ENCODE measurements at places on chromosomes 5 and 9. TPM values are rescaled to one million over a fixed set of nuclear protein-coding genes. Genes with fewer than 3 reads are reported as not detected.
A peak's percentile ranks its signal among the peaks of the same experiment; 100 is the strongest.

- DNase-seq = no peak
Measured at GRCh38 chr5:122967625-122968024, 68.9 kb downstream of the PPIC start.

GRCh38 chr9:88216126-88216995 lies 78.1 kb upstream of the SPATA31C2 start:
- no peak for DNase-seq

OR13J1 gene
- total RNA-seq = not detected

DNA sequence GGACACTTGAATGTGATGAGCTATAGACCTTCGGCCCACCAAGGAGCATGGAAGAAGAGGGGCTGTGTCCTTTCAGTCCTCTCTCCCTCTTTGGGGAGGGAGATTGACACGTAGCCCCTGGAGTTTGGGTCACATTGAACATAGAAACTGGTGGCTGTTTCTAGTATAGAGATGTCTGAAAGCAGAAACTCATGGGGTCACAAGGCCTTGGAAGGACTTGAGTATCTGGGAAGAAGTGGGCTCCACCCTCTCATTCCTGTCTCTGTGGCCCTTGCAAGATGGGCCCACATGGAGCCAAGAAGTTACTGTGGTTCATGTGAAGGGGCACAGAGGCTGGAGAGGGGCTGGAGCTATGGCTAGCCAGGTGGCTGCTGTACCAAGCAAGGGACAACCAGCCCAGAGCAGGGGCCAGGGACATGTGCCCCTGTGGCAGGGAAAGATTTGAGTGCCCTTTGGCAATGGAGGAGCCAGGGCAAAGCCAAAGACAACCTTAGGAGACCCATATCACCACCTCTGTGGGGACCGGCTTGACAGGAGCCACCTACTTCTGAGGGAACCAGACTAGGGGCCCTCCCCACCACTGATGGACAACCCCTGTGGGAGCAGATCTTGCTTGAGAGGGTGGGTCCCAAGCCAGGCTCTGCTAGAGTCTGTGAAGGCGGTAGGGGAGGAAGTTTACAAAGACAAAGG lies 12.8 kb upstream of the ANGPTL2 start:
- peak; percentile 30 for DNase-seq

- no peak for DNase-seq
Measured at GRCh38 chr5:146419696-146420095, 27.4 kb upstream of the TCERG1 start.

- DNase-seq = no peak
Measured at GRCh38 chr5:19564036-19564435, 424.0 kb downstream of the CDH18 start.

DNA sequence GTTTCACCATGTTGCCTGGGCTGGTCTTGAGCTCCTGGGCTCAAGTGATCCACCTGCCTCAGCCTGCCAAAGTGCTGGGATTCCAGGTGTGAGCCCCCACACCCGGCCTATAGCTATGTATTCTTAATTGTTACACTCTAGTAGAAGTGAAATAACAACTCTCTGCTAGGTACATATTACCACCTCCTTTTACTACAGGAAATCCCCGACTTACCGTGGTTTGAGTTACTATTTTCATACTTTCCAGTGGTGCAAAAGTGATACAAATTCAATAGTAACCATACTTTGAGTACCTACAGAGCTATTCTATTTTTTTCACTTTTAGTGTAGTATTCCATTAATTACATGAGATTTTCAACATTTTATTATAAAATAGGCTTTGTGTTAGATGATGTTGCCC lies 719 bp downstream of the ARL14EPL start:
- no peak for DNase-seq

GRCh38 chr5:65928322-65928752 lies 2.0 kb downstream of the ERBIN start:
- DNase-seq = no peak

GRCh38 chr9:6576987-6577386 lies 68.5 kb downstream of the GLDC start:
- DNase-seq = no peak

DNA sequence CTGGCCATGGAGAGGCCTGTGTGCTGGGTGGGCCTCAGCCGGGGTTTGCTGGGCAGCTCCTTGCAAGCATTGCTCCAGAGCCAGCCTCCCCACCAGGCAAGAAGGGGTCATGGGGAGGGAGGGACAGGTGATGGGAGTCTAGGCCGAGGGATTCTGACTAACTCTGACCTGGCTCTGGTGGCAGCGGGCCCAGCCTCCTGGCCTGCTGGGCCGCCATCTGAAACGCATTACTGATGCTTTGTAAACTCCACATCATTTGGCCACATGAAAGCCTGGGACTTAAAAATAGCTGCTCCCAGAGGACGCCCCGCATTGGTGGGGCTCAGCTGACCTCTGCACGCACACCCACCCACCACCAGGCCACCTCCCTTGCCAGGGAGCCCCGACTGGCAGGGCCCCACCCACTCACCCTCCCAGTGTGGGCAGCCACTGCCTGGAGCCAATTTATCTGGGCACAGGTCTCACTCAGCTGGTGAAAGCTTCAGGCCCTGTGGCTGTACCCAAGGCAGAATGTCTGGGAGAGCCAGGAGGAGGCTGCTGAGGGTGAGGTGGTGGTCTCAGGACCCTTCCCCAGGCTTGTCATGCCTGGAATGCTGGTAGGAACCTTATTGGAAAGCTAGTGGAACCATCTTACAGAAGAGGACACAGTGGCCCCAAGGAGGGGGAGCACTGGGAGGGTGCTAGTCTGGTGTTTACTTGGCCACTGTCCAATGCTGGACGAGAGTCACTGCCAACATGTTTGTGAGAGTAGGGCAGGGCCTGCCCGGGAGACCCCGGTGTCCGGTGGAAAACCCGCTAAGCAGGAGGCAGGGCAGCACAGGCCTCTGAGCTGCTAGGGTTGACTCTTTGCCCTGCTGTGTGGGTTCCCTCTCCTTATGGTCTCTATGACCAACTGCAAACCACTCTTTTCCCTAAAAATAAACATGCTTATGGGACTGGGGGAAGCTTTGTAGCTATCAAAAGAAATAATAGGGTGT lies 10.8 kb downstream of the TCF7 start:
- peak; percentile 69 for DNase-seq

PDCD1LG2 gene
- 1.5 TPM for total RNA-seq

DNA sequence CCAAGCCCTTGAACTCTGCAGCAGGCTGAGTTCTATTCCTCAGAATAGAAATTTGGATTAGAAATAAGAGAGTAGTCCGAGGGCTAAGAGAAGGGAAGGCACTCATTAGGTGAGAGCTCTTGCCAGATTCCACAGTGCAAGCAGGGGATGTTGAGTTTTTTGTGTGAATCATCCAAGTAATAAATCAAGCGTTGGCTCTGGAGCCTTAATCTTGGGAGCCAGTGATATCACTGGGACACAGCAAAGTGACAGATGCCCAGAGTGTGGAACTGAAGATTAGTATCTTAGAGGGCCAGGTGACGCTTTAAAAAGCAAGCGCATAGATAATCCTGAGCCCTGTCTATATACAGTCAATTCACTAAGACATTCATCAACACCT lies 60.3 kb downstream of the FOXD1 start:
- DNase-seq = no peak

DNA sequence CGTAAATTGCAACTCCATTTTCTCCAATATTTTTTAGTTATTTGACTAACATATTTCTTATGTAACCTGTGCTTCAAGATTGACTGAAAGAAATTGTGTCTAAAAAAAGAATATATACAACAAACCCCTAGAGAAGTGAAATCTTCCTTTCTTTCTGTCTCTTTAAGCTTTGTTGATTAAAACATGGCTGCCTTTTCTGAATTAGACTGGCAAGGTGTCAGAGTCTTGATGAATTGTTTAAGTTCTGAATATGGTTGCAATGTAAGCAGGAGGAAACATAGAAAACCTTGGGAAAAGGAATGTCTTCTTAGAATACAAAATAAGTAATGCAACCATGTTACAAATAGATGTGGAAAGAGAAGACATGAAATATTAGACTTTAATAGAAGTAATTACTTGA lies 209.8 kb upstream of the CTNND2 start:
- no peak for DNase-seq

DNA sequence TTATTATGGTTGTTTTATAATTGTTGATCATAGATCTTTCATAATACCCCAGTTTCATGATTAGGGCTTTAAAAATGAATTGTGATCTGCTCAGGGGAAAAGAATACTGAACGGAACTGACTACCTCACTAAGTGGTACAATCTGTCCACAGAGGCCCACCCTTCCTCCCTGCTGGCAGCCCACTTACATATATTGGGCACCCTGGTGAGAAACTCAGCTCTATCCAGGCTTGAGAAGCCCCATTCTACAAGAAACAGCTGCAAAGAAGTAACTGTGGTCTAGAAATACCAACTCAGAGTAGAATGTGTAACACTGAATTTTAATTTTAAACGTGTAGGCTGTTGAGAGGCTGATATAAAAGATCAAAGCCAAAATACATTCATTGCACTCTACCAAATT lies 46.9 kb downstream of the TSSK1B start:
- DNase-seq = no peak

TRMO gene
- total RNA-seq = 19.4 TPM

DNA sequence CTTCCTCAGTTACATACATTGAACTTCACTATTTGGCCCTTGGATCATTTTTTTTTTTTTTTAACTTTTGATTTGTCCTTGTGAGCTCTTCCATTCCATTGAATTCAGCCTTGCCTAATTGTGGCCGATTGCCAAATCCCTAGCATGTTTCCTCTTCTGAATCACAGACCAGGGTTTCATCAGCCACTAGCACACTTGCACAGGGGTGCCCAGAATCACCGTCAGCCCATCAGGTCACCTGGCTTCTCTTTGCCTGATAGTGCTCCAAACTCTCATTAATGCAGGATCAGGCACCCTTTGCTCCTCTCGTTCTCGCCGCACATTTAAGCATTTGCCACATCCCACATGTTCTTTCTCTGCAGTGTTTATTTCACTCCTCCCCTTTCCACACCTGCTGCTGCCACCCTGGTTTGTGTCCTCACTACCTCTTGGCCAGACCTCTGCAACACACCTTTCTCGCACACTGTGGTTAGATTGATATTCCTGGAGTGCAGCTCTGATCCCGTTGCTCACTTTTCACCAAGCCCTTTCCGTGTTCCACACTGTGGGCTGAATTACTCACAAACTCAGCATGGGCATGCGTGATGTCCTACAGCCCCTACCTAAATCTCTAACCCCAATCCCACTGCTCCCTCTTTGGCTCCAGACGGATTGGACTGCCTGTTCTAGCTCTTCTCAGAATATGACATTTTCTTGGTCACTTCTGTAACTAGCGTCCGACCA lies 9.8 kb downstream of the PIK3R1 start:
- no peak for DNase-seq

GRCh38 chr9:110828264-110828663 lies 159.7 kb downstream of the MUSK start:
- peak; percentile 31 for DNase-seq

DNA sequence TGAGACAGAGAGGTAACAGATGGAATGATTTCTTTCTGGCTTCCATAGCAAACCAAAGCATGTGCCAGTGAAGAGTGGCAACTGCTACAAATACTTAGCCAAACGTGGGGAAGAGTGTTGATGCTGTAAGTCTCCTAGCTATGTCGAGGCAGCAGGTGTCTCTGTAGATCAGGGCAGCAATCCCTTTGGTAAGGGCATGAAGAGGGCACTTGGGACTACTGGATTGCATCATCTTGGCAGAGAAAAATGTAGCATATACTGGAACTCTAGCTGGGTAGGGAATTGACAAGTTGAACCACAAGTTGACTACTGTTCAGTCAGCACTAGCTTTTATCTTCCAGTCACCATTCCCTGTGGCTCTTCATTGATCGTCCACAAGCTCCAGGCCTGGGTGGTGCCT lies 75.8 kb downstream of the GHR start:
- DNase-seq = no peak

GRCh38 chr5:160675988-160676387 lies 176.0 kb downstream of the ATP10B start:
- no peak for DNase-seq

Measured in ovary (tissue), 10 donors.